Bladder microvascular endothelial cell (primary cell): ENCODE measurements at places on chromosomes 2 and 18. TPM values are rescaled to one million over a fixed set of nuclear protein-coding genes. Genes with fewer than 3 reads are reported as not detected.

The ERBB4 gene
- under 0.01 and 0.06 TPM in 2 replicates for total RNA-seq

The TUBA3E gene
- not detected in 2 replicates for total RNA-seq

The SCYGR1 gene
- not detected in 2 replicates for total RNA-seq

The SUPT7L gene
- 9.9 and 20.3 TPM in 2 replicates for total RNA-seq

The CYP26B1 gene
- total RNA-seq = 0.16 and 1.2 TPM in 2 replicates

The CFC1 gene
- total RNA-seq = not detected in 2 replicates

The UBR3 gene
- total RNA-seq = 20.1 and 91.9 TPM in 2 replicates

The CHMP3 gene
- total RNA-seq = 48.4 and 163 TPM in 2 replicates

The DYNAP gene
- not detected in 2 replicates for total RNA-seq

The SLC35F5 gene
- total RNA-seq = 92.4 and 127 TPM in 2 replicates

The DAW1 gene
- under 0.01 TPM in 1 of 2 replicates, not detected in the other for total RNA-seq

The RAB27B gene
- under 0.01 TPM in 1 of 2 replicates, not detected in the other for total RNA-seq
